Fibroblast of skin of back (primary cell): ENCODE measurements at places on chromosomes 4 and X.
A peak's percentile ranks its signal among the peaks of the same experiment; 100 is the strongest.

DNA sequence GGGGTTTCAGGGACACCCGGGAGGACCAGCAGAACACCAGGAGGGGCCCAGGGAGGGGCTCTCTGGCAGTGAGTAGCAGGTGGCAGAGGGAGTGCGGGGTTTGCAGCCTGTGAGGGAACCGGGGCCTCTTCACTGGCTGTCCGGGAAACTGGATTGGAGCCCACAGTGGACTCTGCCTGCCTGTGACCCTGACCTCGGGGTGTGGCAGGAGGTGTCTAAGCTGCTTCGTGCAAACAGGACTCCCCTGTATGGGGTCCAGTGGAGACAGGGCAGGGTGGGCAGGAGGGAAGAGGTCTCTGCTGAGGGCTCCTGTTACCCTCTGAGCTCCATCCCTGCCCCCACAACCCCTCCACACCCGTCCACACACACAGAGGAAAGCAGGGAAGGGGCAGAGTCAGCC is 50.1 kb downstream of the FAM53A start:
- no peak for DNase-seq

DNA sequence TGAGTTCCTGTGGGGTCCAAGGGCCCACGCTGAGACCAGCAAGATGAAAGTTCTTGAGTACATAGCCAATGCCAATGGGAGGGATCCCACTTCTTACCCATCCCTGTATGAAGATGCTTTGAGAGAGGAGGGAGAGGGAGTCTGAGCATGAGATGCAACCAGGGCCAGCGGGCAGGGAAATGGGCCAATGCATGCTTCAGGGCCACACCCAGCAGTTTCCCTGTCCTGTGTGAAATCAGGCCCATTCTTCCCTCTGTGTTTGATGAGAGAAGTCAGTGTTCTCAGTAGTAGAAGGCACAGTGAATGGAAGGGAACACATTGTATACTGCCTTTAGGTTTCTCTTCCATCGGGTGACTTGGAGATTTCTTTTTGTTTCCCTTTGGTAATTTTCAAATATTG is 4.8 kb downstream of the MAGEA11 start:
- no peak for DNase-seq

DNA sequence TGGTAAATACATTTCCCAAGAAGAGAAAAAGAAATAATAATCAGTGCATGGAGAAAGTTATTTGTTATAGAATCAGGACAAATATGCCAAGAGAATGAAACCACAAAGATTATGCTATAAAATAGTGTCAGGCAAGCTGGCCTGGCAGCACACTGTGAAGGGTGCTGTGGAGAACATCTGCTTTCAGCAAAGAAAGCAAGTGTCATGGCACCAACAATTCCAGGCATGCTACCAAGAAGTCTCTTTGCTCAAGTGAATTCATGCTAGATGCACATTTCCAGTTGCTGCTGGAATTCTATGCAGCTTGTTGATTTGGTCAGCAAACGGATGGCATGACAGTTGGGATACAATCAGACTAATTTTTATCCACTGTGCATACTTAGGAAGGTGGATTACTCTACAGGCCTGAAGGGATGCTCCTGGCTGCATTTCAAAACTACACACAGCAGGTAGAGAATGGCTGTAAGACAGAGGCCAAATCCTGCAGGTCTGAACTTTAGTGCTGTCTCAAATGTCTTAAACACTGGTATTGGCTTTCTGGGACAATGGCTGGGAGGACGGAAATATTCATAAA is 154.6 kb upstream of the FAT1 start:
- DNase-seq: peak; percentile 16

DNA sequence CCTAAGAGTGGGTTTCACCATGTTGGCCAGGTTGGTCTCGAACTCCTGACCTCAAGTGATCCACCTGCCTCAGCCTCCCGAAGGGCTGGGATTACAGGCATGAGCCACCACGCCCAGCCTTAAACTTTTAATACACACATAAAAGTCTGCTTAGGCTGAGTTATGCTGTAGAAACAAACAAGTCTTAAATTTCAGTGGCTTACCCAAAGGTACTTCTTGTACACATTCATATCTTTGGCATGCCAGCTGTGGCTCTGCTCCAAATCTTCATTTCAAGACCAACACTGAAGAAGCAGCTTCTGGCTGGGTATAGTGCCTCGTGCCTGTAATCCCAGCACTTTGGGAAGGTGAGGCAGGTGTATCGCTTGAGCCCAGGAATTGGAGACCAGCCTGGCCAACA is 80.3 kb downstream of the PPEF2 start:
- DNase-seq: peak; percentile 33

DNA sequence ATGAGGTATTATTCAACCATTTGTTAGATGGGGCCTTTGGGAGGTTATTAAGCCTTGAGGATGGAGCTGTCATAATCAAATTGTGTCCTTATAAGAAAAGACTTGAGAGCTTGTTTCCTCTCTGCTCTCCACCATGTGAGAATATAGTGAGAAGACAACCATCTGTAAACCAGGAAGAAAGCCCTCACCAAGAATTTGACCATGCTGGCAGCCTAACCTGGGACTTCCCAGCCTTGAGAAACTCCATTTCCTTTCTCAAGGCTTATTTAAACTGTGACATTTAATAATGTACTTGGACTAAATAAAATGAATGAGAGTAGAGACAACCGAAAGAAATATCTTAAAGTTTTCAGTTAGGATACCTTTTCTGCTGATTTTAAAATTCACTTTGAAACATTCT is 83.7 kb upstream of the GC start:
- DNase-seq: no peak

- no peak for DNase-seq
Observed at GRCh38 chr4:153521478-153521877, 55.3 kb downstream of the TMEM131L start.

DNA sequence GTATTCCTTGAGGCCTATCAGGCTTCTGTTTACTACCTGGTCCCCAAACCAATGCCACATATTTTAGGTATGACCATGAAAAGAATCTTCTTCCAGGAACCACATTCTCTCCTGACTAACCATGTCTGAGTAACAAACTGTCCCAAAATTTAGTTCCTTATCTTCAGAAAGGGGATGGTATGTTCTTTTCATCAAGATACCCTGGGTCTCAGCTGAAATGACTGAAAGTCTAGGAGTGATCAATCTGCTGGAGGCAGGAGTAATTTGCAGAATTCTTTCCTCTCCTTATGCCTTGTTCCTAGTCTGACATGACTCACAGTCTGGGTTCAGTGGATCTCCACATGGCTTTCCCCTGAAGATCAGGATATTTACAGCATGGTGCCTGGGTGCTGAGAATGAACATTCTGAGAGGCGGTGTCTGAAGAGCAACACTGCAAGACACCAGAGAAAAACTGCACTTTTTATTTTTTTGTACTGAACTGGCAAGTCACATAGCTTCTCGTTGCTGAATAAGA is 665.5 kb downstream of the TLL1 start:
- DNase-seq: peak; percentile 25
